ENCODE measurements at places on chromosomes 16 and 17.

- no peak for DNase-seq
Measured at GRCh38 chr17:40556884-40557414, 8.3 kb downstream of the CCR7 start.

DNA sequence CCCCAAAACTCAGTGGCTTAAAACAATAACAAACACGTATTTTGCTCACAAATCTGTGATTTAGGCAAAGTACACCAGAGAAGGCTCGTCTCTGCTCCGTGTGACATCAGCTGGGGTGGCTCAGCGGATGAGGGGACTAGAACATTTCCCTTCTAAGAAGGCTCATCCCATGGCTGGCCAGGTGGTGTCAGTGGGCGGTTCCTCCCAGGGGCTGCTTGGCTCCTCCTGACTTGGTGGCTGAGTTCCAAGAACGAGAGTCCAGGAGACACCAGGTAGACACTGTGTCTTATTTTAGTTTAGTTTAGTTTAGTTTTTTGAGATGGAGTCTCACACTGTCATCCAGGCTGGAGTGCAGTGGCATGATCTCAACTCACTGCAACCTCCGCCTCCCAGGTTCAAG is 5.6 kb upstream of the CHMP6 start:
- DNase-seq: no peak

GRCh38 chr16:56534847-56535383 is 15.1 kb upstream of the BBS2 start:
- no peak for DNase-seq

DNA sequence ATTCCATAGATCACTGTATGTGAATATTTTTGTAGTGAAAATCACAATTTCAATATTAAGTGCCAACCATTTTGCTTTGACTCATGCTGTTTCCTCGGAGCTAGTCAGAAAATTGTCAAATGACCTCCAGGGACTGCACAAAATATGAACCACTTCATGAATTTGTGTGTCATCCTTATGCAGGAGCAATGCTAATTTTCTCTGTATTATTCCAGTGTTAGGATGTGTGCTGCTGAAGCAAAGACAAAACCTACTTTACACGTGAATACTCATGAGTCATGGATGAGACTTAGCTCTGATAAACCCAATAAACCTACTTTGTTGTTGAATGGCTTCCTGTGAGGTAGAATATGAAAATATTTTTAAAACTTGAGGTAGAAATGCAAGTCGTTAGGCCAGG is 65.2 kb downstream of the SHCBP1 start:
- DNase-seq: no peak

DNA sequence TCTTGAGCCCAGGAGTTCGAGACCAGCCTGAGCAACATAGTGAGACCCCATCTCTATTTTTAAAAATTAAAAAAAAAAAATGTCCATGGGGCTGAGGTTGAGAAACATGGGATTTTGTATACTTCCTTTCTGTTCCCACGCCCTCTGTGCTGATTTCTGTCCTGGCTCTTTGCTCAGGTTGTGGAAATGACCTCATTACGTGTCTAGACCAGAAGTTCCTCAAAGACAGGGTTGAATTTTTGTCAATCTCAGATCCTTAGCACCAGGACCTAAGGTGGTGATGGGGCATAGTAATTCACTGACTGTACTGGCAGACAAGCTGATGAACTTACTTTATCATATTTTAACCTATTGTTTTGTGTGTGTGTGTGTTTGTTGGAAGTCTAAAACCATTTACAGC is 11.2 kb upstream of the HNF1B start:
- no peak for DNase-seq

- no peak for DNase-seq
Measured at GRCh38 chr17:55510986-55511721, at the start of gene SMIM36. SMIM36 (minus strand) TSS chr17:55511452.

- DNase-seq: peak; percentile 98
Measured at GRCh38 chr17:51046514-51047384, 73.9 kb downstream of the SPAG9 start.

GRCh38 chr16:30805056-30805369 is 18.0 kb upstream of the ZNF629 start:
- no peak for DNase-seq

- no peak for DNase-seq
Measured at GRCh38 chr17:71330099-71330375, 790.8 kb upstream of the SOX9 start.

DNA sequence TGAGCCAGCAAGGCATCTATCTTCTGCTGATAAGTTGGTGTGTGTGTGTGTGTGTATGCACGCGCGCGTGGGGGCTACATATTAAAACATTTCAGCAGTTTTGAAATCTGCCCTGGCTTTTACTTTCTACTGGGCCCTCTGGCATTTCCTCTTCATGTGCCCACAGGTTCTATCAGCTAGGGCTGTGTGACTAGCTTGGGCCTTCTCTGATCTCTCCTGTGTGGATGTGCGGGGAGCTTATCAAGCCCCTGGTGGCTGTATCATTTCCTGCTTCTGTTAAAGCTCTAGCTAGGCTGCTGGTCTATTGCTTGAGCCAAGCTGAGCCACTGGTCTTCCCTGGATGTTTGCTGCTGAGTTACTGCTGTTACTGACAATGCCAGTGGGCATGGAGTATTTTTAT is 132.5 kb downstream of the AATF start:
- no peak for DNase-seq

DNA sequence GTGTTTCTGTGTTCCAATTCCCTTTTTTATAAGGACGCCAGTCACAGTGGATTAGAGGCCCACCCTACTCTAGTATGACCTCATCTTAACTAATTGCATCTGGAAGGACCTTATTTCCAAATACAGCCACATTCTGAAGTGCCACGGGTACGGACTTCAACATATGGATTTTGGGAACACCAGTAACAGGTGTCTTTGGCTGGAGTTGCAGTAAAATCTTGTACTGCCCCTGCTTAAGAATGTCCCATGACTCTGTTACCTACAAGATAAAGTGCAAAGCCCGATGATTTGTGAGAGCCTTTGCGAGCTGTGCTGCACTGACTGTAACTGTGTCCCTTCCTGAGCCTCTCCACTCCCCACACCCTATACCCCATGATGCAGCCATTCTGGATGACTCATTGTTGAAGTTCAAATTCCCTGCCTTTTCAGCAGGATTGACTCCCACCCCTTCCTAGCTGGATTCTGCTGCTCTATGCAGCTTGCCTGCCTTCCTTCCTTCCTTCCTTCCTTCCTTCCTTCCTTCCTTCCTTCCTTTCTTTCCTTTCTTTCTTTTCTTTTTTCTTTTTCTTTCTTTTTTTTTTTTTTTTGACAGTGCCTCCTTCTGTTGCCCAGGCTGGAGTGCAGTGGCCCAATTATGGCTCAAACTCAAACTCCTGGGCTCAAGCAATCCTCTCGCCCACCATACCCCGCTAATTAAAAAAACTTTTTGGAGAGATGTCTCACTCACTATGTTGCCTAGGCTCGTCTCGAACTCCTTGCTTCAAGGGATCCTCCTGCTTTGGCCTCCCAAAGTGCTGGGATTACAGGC is 2.1 kb downstream of the HCRT start:
- DNase-seq: no peak

- no peak for DNase-seq
Measured at GRCh38 chr17:2125013-2125535, 70.2 kb downstream of the HIC1 start.

DNA sequence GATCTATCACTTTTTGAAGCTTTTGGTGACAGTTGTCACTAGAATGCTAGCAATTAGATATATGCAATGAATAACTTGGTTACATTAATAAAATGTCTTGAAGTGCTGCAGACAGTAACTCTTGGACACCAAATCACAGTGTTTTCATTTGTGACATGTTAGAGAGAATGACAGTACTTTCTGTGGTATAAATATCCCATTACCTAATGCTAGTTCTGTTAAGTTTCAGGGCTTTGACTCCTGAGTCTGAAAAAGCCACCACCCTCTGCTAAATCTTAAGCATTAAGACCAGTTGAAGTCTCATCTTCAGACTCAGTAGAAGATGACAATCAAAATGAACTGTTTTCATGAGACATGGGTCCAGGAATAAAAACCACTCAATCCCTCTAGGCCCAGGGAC is 10.6 kb upstream of the CPHXL2 start:
- DNase-seq: no peak

GRCh38 chr16:47056688-47057629 is 83.5 kb upstream of the DNAJA2 start:
- no peak for DNase-seq

- DNase-seq: no peak
Measured at GRCh38 chr17:63458478-63458877, 12.4 kb upstream of the CYB561 start.

DNA sequence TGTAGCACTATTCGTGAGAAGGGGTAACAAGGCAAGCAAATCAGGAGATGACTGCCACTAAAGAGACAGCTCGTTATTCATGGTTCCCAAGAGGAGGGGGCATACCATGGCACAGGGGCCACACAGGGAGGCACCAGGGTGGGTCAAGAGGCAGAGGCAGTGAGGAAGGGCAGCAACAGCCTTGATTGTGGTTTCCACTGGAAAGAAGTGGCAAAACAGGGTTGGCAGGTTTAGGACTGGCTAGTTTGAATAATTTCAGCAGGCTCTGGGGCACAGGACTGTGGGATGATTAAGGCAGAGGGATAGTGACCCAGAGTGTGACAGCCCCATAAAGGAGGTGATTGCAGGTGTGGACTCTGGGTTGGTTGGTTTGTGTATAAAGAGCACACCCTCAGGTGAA is 188.9 kb downstream of the CBLN1 start:
- no peak for DNase-seq

- no peak for DNase-seq
Measured at GRCh38 chr17:46773221-46773605, 45.3 kb downstream of the WNT3 start.

DNA sequence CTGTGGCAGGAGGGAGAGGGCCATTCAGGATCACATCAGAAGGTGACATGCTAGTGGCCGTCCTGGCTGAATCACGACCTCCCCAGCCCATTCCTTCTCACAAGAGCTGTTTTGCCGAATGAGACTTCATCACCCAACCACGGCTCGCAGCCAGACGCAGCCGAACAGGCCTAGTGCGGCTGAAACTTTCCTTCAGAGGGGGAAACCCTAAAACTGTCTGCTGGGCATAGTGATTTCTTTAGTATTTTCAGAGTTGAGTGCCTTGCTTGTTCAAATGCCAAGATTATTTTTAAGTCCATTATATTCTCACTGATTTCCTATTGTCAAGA is 343.7 kb downstream of the CPPED1 start:
- DNase-seq: no peak

DNA sequence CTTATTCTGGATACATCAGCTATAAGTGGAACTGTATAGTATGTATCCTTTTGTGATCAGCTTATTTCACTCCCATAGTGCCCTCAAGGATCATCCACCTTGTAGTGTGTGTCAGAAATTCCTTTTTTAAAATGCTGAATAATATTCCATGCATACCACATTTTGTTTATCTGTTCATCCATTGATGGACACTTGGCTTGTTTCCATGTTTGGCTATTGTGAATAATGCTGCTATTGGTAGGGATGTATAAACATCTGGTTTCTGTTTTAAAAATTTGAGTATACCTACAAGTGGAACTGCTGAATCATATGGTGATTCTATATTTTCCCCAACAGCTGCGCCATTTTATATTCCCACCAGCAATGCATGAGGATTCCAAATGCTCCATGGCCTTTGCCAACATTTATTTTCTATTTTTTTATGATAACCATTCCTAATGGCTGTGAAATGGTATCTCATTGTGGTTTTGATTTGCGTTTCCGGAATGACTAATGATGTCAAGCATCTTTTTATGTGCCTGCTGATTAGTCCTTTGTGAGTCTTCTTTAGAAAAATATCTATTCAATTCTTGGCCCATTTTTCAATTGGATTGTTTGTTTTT is 11.6 kb downstream of the RCVRN start:
- no peak for DNase-seq

Data from NCI-H446 treated with DMSO at 0.1 percent for 48 hours (cell line).